ENCODE measurements at places on chromosomes 2 and 18.

DNA sequence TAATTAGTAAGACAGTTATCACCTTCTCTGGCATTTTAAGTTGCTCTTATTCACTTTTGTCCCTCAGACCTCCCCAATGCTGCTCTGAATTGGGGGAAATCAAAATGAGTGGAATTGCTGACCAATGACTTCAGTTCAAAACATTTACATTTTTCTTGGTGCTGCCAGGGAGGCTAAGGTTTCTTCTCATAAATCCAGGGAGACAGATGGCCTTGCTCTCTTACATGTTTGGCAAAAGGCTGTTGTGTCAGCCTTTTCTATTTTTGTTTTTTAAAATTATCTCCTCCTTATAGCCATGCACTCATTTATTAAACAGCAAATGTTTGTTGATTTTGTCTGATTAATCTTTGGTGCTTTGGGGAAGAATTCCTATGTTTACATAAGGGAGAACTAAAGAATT lies 82.0 kb downstream of the GALNT13 start:
- no peak for DNase-seq

DNA sequence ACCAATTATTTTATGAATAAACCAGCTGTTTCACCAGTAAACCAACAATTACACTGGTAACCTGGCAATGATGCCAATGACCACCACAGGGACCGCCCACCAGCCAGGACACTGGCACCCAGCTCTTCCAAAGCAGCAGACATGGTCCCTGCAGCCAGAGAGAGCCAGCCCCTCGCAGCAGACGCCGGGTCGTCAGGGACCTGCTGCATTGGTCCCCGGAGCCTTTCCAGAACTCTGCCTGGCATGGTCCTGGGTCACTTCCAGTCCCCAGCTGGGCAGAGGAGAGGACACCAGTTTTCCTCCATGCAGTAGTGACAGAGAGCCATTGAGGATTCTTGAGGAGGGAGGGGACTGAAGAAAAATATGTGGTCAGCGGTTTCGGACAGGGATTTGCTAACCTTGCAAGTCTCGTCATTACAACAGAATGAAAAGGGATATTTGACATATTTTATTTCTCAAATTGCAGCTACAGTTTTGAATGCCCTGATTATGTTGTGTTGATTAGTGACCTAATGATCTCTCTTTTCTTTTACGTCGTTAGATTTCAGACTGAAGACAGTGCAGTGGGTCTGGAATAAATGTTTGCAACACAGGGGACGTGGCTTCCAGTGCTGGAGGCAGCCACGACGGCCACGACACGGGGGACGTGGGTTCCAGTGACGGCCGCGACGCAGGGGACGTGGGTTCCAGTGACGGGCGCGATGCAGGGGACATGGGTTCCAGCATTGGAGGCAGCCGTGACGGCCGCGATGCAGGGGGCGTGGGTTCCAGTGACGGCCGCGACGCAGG lies 154.5 kb downstream of the TPO start:
- no peak for DNase-seq

DNA sequence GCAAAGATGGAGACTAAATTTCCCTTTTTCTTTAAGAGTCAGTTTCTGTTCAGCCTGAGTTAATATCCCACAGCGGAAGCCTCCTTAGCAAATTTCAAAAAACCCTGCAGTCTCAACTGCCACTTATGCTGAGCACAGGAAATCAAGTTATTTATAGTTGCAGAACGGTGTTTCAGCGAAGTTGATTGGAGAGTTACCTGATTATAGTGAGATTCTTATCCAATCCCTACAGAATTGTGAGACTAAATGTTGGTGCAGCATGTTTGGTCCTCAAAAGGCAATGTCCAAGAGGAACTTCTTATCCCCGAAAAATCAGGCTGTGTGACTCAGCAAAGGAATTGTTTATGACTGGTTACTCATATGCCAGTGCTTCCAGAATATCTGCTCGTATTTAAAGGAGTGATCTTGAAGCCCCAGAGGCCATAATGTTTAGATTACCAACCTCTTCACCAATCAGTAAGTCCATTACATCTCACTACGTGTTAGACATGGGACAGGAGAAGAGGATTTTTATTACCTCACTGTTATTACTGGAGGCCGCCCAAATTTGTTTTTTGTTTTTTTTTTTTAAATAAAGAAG lies 67.9 kb downstream of the LRRFIP1 start:
- DNase-seq: peak; percentile 94

DNA sequence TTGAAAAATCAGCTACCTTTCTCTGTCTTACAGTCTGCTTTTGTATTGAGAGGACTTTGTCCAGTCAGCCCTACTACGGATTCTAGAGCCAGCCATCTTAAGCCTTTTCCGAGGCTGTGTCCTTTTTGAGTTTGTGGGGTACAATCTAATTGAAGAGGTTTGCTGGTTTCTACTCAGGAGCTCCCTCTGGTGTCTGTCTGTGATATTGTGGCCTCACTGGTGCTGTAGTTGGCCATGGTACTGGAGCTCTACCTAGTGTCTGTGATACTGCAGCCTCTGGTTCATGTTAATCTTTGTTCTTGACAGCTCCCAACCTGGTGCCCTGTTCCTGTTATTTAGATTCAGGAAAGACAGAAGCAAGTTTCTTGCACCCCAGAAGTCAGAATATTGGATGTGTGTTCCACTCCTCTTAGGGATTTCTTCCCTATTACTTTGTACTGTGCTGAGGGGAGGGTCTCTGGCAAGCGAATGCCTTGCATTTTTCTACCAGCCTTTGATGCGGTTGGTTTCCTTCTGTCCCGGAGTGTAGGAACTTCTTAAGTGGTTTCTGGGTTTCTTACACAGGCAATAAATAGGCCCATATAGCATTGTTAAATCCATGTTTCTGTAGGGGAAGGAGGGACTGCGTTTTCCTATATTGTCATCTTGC lies 78.5 kb downstream of the ACSL3 start:
- DNase-seq: peak; percentile 81

- no peak for DNase-seq
These were observed 98.1 kb downstream of the MYO3B start for GRCh38 chr2:170276056-170276455.

DNA sequence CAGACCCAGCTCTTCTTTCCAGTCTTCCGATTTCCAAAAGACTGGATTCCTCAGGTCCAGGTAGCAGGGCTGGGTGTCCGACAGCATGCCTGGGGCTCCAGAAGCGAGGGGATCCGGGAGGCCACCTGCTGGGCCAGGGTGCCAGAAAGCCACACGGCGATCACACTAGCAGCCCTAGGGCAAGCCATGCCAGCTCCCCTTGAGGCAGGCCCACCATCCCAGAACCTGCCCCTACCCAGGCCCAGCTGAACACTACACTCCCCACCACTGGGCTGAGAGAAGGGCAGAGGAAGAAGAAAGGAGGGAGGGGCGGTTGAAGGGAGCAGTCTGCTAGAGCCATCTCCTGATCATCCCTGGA lies 163.1 kb downstream of the TNS1 start:
- DNase-seq: no peak

- DNase-seq: no peak
These were observed 32.4 kb upstream of the CASP10 start for GRCh38 chr2:201150454-201151020.

DNA sequence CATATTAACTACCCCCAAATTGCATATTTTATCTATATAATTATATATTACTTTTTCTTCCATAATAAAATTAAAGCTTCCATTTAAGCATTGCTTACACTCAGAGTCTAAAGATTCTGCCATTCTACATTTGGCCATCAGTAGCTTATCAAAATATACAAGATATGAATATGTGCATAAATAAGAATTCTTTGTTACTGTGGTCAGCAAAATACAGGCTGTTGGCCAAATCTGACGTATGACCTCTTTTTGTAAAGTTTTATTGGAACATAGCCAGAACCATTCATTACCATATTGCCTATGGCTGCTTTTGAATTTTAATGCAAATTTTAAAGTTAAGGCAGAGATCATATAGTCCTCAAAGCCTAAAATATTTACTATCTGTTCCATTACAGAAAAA lies 643.9 kb upstream of the VRK2 start:
- no peak for DNase-seq

GRCh38 chr2:227450311-227450841 lies 21.6 kb upstream of the AGFG1 start:
- DNase-seq: no peak

GRCh38 chr2:39179974-39180960 lies 59.4 kb upstream of the SOS1 start:
- no peak for DNase-seq

- peak; percentile 75 for DNase-seq
These were observed 31.7 kb upstream of the MEP1B start for GRCh38 chr18:32158108-32158624.

- DNase-seq: no peak
These were observed 1071.7 kb downstream of the RPIA start for GRCh38 chr2:89763254-89763580.

- peak; percentile 51 for DNase-seq
These were observed 1132.9 kb upstream of the ZEB2 start for GRCh38 chr2:145652571-145653545.

DNA sequence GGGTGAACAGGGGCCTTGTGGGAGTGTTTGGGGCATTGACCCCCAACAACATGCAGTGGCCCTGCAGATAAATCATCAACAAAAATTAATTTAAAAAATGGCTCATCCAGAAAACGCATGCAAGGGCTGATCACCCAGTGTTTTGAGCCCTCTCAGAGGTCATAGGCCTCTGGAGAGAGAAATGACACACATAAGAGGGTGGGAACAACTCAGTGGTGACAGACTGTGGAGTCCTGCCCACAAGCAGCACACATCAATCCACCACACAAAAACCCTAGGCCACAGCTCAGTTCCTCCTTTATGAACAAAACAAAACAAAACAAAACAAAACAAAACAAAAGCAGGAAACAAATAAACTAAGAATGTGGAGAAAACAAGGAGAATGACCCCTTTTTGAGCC lies 351.7 kb upstream of the SPHKAP start:
- DNase-seq: no peak

- DNase-seq: peak; percentile 58
These were observed 25.5 kb downstream of the TANC1 start for GRCh38 chr2:158993721-158994587.

GRCh38 chr2:74849228-74849892 lies 15.4 kb downstream of the HK2 start:
- DNase-seq: peak; percentile 45
